Stimulated activated CD4-positive, alpha-beta T cell treated with anti-CD3 and anti-CD28 coated beads, Interleukin-4, amount 100 ng/mL, for 4 hours (primary cell): ENCODE measurements at places on chromosomes 1 and 21.
A peak's percentile ranks its signal among the peaks of the same experiment; 100 is the strongest.

DNA sequence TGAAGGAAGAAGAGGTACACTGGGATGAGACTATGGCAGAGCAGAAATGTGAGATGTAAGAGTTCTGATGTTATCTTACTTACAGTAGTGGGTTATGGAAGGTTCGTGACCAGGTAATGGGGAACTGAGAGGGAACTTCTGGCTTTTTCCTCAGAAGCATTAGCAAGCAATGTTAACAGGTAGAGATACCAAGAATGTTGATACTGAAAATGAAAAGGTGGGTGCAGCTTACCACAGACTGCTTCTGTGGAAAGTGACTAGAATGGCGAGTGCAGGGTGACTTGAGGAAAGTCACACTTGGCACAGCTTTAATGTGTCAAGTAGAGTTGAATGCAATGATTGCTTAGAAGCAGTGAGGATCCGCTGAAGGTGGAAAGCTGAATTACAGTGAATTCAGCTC, 70.8 kb downstream of the PLA2G4A start:
- DNase-seq = no peak

GRCh38 chr1:50105433-50105832, 3.3 kb upstream of the ELAVL4 start:
- no peak for DNase-seq

DNA sequence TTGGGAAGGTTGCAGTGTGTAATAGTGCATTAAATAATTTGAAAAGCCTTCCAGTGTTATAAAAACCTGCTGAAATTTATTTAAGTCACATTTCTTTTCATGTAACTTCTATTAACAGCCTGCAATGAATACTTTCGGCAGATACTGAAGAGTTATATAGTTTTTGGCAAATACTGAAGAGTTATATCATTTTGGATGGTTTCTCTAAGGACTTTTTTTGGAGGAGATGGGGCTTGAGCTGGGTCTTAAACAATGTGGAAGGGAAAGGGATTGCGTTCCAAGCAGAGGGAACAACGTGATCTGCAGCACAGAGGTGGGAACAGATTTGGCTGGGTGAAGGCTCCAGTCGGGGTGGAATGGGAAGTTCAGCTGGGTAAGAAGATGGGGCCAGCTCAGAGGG, 39.8 kb downstream of the MTR start:
- DNase-seq = no peak

GRCh38 chr1:167876597-167877175, 37.2 kb downstream of the ADCY10 start:
- DNase-seq = no peak

GRCh38 chr1:163273766-163274441, 47.9 kb upstream of the NUF2 start:
- no peak for DNase-seq

DNA sequence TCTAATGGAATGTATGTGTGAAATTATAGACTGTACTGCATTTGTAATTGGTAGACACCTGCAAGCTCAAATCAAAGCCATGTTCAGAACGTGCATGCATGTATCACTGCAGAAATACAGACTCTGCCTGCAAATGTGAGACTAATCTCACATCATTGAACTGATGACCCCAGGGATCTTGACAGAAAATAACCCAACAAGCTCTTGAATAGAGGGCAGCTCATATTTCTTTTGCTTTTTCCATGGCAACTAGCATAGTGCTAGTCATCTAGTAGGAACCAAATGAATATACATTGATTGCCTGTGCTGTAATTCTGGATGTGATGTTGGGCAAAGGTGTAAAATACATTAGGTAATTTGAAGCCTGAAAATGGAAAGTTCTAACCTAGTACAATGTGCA, 62.4 kb downstream of the PTPRC start:
- DNase-seq = no peak

DNA sequence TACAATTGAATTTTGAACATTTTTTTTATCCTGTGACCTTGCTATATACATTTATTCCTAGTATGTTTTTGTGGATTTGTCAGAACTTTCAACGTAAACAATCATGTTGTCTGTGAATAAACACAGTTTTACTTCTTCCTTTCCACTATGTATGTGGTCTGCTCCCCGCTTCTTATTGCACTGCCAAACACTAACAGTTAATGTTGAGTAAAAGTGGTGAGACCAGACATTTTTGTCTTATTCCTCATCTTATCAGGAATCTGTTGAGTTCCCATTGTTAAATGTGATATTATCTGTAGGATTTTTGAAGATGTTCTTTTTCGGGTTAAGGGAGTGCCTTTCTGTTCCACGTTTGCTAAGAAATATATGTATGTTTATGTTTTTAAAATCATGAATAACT, 45.9 kb downstream of the CAMSAP2 start:
- DNase-seq = no peak

DNA sequence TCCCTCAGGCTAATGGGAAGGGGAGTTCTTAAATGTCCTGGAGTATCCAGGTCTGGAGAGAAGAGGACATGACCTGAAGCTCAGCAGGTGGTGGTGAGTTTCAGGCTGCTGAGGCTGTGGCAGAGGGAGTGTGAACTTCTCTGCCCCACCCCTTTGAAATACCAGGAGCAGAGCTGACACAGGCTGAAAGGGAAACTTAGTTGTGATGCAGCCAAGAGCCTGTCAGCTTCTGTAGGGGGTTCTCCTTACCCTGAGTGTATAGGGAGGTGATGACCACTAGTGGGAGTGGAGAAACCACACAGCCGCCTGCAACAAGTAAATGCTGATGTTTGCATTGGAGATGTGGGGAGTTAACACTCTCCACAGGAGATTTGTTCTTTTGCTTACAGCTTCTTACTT, 152.3 kb downstream of the FCRL5 start:
- no peak for DNase-seq

GRCh38 chr1:153613406-153613805, 469 bp upstream of the S100A16 start:
- no peak for DNase-seq

- DNase-seq = no peak
Observed at GRCh38 chr21:32442566-32443318, 30.2 kb downstream of the EVA1C start.

DNA sequence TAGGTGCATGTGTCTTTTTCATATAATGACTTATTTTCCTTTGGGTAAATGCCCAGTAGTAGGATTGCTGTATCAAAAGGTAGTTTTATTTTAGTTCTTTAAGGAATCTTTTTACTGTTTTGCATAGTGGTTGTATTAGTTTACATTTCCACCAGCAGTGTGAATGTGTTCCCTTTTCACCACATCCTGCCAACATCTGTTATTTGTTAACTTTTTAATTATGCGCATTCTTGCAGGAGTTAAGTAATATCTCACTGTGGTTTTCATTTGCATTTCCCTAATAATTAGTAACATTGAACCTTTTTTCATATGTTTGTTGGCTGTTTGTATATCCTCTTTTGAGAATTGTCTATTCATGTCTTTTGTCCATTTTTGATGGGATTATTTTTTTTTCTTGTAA, 1761.9 kb downstream of the PLA2G4A start:
- DNase-seq = no peak

GRCh38 chr1:108521990-108522393, 37.9 kb upstream of the EEIG2 start:
- DNase-seq = no peak

DNA sequence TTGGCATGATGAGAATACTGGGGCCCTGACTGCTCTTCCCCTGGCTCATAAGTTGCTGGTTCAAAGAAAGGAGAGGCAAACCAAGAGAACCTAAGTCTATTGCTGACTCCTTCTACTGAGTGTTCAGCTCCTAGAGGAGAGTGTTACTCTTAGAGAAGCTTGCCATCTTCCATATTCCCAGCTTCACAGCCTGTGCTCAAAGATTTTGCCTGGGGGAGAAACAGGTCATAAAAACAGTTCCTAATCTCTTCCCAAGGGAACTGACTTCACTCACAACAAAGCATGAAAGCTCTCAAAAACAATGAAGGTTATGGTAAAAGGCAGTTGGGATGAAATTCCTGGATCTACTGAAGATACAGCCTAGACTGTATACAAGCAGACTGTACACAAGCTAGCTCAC, 37.1 kb downstream of the LRRC40 start:
- no peak for DNase-seq

- peak; percentile 74 for DNase-seq
Observed at GRCh38 chr1:160837558-160838205, 25.0 kb downstream of the CD244 start.

GRCh38 chr21:42392731-42393442, 3.0 kb downstream of the TMPRSS3 start:
- no peak for DNase-seq

DNA sequence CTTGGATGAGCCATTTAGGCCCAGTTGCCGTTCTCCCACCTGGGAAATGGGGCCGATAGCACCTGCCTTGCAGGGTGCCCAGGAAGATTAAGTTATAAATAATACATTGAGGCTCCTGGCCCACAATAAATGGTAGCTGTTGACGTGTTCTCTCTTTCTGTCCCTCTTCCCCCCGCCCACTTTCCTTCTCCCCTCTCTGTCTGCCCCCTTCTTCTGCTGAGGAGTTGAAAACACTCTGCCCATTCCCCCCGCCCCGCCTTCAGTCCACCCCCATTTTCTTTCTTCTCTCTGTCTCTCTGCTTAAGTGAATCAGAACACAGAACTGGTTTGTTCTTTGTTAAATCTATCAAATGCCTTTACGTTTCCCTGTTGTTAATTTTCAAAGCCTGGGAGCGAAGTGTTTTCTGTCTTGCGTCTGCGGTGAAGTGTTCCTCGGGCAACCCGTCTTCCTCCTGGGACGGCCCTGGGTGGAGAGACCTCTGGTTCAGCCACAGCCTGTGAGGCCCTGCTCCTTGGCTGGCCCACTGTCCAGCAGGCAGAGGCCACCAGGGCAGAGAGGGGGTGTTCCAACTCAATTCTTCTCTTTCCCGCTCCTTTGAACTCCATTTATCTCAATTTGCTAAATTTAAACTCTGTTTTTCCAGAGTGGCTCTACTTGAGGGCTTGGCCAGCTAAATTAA, 29.3 kb upstream of the SELENON start:
- peak; percentile 32 for DNase-seq

GRCh38 chr1:106680776-106681344, 375.6 kb upstream of the PRMT6 start:
- no peak for DNase-seq

DNA sequence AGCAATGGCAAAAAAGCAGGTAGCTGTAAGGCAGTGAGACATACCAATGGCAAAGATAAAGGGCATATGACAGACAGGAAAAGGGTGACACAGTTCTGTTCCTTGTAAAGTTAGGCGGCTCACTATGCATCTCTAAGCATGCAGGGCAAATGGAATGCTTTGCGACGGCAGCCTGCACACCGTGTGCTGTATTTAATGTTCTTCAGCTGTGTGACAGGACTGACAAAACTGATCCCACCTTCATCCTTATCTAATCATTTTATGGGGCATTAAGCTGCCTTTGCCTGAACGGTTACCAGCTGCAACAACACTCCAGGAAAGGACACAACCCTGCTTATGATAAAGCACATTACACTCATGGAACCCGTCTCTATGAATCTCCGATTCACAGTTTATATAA, 80.5 kb upstream of the VAV3 start:
- no peak for DNase-seq

GRCh38 chr1:117719004-117719403, 113.2 kb downstream of the TENT5C start:
- DNase-seq = no peak

GRCh38 chr1:160504651-160505050, 18.4 kb downstream of the SLAMF6 start:
- no peak for DNase-seq

- DNase-seq = no peak
Observed at GRCh38 chr1:60904099-60904851, 178.1 kb upstream of the NFIA start.
